Stimulated activated CD8-positive, alpha-beta memory T cell treated with anti-CD3 and anti-CD28 coated beads, Interleukin-2, amount 100 ng/mL, for 1 hour (primary cell): ENCODE measurements at places on chromosomes 7 and 10.

GRCh38 chr10:92695679-92696605 lies 6.2 kb downstream of the HHEX start:
- DNase-seq, result no peak

DNA sequence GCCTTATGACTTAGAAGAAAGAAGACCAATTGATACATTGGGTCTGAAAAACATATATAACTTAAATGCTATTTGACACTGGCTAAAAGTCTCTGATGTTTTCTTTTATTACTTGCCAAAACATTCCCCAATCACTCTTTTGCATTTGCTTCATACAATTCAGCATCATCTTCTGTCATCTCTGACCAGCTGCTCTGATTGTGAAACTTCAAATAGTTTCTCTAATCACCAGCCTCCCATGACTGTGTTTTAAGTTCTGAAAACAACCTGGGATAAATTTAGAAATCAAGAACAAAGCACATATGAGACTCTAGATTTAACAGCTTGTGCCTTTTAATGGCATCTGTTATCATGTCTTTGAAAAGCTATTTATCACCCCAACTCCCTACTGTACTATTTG lies 208.4 kb upstream of the KCND2 start:
- DNase-seq, result no peak

DNA sequence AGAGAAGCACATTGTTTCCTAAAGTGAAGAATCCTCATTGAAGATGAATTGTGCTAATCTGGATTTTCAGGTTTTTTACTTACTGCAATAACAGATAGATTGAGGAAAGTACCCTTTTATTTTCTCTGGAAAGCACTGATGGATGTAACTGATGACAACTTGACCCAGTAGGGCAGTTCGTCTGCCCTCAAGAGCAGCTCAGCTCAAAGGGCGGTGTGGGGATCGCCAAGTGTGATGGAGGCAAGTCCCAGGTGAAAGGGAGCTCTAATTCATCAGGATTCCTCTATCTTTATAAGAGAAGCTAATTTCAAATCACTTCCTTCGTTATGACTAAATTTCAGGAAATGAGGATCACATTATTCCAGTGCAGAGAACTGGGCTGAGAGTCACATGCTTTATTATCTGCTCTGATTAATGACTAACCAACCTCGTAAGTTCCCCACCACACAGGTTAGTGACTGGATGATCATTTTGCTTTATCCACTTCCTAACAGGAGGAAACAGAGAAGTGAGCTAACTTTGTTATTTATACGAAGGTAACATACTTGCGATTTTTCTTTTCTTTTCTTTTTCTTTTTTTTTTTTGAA lies 98.8 kb downstream of the PFKFB3 start:
- no peak for DNase-seq

DNA sequence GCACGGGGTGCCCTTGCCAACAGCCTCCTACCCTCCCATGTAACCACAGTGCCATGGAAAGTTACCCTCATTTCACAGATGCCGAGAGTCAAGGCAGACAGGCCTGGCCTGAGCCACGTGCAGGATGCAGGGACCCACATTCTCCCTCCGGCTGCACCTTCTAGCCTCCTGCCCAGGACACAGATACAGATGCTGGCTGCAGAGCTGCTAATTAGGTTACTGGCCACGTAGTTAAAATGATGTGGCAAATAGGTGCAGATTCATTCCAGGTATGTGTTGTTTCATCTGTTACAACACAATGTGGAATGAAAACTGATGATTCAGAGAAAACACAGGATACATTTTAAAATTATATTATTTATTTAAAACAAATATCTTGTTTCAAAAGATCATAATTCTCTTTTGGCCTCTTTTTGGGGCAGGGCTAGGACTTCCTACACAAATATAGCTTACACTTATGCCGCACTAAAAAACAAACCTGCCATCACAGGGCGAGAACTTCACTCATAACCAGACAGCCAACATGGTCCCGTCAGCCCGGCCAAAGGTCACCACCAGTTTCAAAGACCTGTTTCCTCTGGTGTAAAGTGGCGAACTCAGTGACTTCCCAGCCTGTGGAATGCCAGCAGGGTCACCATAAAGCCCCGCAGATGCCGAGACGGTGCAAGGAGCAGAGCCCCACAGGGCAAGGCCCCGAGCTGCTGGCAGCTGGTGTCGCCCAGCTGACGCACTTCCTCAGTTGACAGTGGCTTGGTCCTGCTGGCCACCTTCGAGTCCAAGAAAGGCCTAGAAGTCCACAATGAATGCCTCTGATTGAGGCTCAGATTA lies 83.5 kb downstream of the TNS3 start:
- no peak for DNase-seq

- DNase-seq, result no peak
Measured at GRCh38 chr7:10703981-10704380, 269.7 kb upstream of the PHF14 start.

DNA sequence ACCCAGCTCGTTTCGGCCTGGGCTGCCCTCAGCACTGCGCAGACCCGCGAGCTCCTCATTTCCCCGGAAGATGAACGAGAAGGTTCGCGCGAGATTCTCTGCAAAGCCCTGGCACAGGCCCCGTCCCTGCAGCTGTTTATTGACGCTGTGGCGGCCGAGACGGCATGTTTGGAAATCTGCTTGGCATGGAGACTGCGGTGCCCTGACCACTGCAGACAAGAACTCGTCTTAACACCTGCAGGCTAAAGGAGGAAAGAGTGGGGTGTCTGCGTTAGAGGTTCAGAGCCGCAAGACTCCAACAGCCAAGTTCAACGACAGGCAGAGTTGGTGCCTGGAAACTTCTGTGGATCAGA lies 125.6 kb downstream of the DNAJB6 start:
- DNase-seq, result no peak

DNA sequence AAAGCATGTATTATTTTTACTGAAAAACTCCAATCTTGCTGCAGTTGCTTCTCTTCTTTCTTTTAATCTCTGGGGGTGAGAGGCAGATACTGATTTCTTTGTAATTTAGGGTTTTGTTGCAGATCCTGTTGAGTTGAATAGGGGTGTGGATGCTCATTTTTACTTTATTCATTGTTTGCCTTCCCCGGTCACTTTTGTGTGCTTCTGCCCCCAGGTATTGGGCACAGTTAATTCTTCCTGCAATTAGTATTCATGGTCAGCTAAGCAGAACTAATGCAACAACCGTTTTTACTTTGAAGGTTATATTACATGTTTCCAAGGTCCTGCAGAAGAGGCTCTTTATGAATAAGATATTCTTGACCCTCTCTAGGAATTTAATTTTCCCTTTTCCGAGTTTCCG lies 96.4 kb downstream of the BUB3 start:
- no peak for DNase-seq
